SIG-M5 (cell line): ENCODE measurements at places on chromosomes 13 and 19.

DNA sequence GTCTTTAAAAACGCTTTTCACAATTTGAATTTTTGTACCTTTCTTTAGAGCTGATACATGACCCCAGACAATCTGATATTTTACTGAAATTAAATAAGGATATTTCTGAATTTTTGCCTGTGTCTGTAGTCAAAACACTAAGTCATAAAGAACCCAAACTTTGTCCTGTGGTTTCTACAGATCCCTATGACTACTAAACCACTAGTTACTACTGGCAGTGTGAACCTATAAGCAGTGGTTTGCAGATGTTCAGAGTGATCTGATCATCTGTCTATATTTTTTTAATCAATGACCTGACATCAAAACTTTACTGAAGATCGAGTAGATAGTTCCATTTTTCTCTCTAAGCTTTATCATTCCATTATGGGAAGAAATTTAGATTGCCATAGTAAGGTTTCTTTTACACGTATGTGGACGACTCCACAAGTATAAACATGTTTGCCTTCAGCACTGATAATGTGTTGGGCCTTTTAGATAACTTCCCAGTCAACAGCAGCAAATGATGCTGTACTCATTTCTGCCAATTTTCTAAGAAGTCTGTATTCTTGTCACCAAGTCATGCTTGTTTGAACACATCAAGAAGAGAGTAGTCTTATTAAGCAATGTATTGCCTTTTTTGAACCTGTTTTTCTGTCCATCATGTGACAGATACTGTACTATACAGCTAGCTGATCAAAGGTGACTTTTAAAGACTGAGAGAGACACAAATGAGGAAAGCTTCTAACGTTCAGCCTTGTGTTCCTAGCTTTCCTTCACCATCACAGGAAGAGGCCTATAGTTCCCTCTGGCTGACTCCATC lies 21.8 kb downstream of the POLR1D start:
- DNase-seq: no peak

- no peak for DNase-seq
Measured at GRCh38 chr13:92838786-92839185, 387.8 kb upstream of the GPC6 start.

DNA sequence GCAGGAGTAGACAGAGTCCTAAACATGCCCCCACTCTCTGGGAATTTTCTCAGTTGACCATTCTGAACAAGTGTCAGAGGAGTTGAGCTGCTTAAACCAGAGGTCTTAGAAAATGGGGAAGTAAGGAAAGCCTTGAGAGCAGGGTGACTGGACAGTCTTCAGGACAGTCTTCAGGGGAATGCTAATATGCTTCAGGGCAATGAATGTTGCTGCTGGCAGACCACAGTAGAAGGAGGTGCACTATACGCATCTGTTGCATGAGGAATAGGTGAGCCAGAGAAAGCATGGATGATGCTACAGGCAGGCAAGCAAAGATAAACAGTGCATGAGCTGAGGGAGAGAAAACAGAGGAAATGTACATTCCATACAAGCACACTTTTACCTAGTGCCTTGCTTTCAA lies 196.6 kb upstream of the GPR12 start:
- no peak for DNase-seq

DNA sequence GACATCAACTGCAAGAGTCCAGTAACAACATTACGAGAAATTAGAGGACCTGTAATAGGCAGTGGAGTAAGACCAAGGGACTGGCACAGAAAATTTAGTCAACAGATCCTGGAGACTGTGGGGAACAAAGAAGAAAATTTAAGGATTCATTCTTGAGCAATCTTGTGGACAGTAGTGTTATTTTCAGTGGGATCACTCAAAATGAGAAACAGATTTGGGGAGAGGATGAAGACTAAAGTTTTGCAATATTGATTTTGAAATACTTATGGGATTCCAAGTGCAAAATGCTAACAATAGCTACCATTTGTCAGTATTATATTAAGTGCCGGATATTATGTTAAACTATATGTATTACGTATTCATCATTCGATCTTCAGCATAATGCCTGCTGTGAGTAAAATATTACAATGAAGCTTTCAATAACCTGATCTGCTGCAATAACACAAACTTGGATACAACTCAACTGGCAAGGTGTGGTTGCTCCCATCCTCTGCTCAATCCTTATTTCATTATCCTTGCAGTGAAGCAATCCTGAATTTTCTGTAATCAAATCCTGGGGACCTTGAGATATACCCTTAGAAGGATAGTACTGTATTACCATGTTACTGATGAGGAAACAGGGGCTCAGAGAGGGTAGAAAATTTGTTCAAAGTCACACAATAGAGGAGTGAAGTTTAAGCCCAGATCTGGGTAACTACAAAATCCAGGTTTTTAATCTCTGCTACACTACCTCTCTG lies 84.2 kb downstream of the SACS start:
- no peak for DNase-seq

- no peak for DNase-seq
Measured at GRCh38 chr13:112522578-112522977, 65.4 kb downstream of the TUBGCP3 start.

- DNase-seq: no peak
Measured at GRCh38 chr19:29172302-29172701, 40.6 kb downstream of the UQCRFS1 start.

DNA sequence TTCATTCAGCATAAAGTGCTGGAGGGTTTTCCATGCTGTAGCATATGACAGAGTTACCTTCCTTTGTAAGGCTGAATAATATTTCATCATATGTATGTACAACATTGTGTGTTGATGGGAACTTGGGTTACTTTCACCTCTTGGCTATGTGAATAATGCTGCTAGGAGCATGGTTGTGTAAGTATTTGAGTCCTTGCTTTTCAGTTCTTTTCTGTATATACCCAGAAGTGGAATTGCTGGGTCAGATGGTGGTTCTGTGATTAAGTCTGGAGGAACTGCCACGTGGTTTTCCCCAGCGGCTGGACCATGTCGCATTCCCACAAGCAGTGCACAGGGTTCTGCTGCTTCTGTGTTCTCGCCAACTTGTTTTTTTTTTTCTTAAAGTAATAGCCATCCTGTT lies 101.2 kb upstream of the TEX29 start:
- DNase-seq: no peak

GRCh38 chr13:76672420-76672819 lies 213.8 kb downstream of the KCTD12 start:
- no peak for DNase-seq

DNA sequence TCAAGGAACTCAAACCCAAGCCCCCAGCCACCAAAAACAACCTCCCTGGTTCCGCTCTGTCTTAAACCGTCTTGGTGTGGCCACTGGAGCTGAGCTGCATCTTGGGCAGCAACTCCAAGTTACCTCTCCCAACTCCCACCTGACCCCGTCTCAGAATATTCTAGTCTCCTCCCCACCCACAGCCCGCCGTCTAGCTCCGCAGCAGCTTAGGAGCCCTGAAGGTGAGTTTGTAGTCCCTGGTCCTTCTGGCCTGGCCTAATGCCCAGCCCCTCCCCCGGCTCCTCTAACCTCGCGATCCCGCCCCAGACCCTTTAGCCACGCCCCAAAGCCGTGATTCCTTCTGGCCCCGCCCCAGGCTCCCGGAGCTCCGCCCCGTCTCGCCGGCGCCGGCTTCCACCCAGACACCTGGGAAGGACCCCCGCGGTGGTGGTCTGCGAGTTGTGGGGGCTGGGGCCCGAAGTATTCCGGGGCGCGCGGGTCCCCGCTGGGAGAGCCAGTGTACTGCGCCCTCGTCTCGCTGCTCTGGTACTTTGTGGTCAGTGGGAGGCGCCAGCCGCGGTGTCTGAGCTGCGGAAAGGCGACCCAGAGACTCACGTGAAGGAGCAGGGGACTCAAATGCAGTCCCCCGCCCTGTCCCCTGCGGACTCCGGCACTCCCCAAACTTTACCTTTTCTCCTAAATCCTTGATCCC lies 2.5 kb upstream of the LHB start:
- no peak for DNase-seq

DNA sequence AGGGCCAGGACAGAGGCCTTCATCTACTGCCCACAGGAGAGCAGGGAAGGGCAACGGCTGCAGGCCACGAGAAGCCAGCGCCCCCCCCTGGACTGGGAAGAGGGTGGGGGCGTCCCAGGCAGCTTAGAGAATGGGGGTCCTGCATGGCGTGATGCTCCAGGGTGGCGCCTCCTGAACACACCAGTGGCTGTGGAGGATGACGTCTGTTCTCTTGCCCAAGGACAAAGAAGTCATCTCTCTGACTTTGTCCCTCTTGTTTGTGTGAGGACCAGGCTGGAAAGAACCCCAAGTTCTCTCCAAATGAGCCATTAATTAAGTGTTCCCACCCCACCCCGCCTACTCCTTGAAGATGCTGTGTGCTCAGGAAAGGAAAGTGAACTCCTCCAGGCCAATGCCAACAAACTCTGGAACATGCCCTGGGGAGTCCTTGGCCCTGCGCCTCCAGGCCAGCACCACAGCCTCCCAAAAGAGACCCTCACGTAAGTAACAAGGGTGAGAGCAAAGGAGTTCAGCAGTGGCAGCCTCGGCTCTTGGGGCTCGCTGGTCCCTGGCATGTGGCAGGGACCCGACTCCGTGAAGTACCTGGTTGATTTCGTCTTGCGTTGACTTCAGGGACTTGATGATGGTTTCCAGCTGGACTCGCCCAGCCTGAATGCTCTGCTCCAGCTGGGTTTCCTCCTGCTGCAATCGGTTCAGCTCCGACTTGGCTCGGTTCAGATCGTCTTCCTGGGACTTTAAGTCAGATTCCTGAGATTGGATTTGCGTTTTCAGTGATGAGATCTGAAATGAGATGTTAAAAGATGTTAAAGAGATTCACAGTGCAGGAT lies 68.4 kb downstream of the EPS15L1 start:
- DNase-seq: no peak

GRCh38 chr13:74796157-74796556 lies 662.0 kb upstream of the KLF12 start:
- no peak for DNase-seq

DNA sequence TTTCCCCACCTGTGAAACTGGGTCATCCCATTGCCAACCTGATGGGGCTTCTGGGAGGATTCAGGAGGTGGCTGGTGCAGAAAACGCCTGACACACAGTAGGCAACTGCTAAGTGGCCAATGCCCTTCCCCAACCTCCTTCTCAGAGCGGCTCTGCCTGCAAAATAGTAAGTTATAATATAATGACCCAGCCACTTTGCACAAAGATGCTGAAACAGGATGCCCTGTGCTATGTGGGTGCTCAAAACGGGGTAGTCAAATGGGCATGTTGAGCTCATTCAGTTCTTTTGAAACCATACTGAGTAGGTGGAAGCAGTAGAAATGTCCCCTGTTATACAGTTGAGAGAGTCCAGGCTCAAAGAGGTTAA lies 507 bp downstream of the MARCHF2 start:
- DNase-seq: no peak

GRCh38 chr13:102873653-102874052 lies 27.8 kb downstream of the ERCC5 start:
- no peak for DNase-seq

GRCh38 chr13:109361562-109362289 lies 424.7 kb downstream of the IRS2 start:
- DNase-seq: peak; percentile 16

DNA sequence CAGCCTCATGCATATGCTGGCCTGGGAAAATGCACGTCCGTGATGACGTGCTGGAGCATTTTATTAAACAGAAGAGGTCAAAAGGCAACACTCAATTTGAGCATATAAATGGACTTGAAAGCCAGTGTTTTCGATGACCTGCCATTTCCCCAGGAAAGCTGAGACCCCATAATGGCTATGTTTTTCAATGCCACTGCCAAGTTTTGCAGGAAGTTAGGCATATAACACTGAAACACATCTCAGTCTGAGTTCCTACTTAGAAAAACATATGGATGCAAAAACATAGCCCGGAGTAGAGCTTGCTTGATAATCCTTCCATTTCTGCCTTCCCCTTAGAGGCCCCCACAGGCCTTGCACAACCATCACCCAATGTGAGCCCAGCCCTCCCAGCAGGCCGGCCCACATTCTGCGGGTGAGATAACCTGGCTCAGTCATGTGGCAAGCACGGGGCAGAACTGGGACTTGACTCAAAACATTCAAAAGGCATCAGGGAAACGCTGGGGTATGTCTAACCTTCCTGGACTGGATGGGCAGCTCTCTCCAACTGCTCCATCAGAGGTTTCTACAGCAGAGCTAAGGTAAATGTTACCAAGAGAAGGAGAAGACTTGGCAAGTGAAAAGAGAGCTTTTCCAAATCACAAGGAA lies 24.9 kb downstream of the EPS15L1 start:
- DNase-seq: peak; percentile 15

GRCh38 chr13:95074820-95075219 lies 226.4 kb downstream of the ABCC4 start:
- no peak for DNase-seq
